ENCODE measurements at places on chromosomes 11 and 22. TPM values are rescaled to one million over a fixed set of nuclear protein-coding genes. Genes with fewer than 3 reads are reported as not detected.

Gene SIK3
- total RNA-seq, result 32.6 TPM

Gene TPBGL
- 0.25 TPM for total RNA-seq

Gene CCDC73
- total RNA-seq, result not detected

Gene RIBC2
- 1.8 TPM for total RNA-seq

Gene LYVE1
- total RNA-seq, result not detected

Gene GRM5
- 0.43 TPM for total RNA-seq

Gene MS4A3
- total RNA-seq, result not detected

Gene SCGB1A1
- total RNA-seq, result not detected

Gene VSIG10L2
- not detected for total RNA-seq

Gene C11orf97
- not detected for total RNA-seq

Measured in H1 (cell line).